ENCODE measurements at places on chromosomes 11 and 22. TPM values are rescaled to one million over a fixed set of nuclear protein-coding genes. Genes with fewer than 3 reads are reported as not detected.

GRCh38 chr22:22730655-22731373 is 86.4 kb downstream of the GGTLC2 start:
- DNase-seq: peak; percentile 55

- no peak for DNase-seq
Measured at GRCh38 chr11:121293288-121293594, 670 bp downstream of the SC5D start.

DNA sequence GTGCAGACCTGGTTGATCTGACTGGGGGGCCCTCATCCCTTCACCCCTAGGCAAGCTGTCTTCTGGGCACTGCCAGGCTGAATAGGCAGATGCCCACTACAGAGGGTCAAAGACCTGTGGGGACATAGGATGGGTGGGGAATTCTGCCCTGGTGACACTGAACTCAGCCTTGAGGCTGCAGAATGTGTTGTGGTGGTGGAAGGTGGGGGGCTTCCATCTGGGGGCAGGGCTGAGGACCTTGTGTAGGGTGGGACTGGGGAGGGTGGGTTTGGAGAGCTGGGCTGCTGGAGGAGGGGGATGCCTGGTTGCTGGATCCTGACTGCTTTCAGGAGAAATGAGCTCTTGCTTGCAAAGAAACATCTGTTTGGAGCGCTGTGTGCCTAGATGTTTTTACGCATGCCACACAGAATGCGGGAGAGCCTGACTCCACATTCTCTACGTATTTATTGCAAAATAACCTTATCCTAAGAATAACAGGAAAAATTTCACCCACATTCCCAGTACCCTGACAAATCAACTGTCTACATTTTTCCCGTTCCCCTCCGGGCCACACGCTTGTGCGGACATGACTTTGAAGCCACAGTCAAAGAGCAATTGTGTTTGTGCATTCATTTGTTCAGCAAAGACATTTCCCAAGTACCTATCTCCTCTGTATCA is 18.3 kb downstream of the SMIM38 start:
- no peak for DNase-seq

DNA sequence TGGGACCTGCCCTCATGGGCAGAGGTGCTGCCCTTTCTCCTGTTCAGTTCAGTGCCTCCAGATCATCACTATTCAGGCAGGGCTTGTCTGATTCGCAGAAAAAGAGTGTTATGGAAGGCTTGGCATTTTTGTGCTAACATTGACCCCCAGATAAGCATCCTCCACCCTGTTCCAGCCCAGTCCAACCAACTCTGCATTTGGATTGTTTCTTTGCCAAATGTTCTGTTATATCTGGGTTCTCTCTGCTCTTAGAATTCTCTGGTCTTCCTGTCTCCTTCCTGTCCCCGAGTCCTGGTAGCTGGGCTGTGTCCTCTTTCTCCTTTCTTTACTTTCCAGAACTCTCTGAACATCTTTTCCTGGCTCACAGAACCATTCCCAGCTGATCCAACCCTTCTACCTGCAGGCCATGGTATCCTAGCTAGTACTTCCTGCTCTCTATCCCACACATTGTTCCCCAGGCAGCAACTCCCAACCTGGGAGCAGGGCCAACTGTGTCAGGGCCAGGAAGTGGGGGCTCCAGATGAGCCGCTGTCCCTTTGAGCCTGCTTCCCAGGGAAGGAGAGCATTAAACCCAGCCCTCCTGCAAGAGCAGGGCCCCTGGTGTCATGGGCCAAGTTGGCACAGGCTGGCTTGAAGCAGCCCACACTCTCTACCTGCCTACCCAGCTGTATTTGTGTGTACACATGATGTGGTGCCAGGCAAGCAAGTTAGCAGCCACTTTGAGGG is 280.7 kb upstream of the CADM1 start:
- no peak for DNase-seq

GRCh38 chr11:60924110-60924905 is at the start of gene TMEM132A:
TSS of gene TMEM132A (plus strand) at chr11:60924460. CDS start at chr11:60924634, 174 bp downstream.
- no peak for DNase-seq

The SERPING1 gene
- 585 TPM for total RNA-seq
